ENCODE measurements at places on chromosomes 6 and 20. TPM values are rescaled to one million over a fixed set of nuclear protein-coding genes. Genes with fewer than 3 reads are reported as not detected.

The CFAP61 gene
- not detected for total RNA-seq

The RSPH4A gene
- total RNA-seq, result 0.11 TPM

The UNC5CL gene
- total RNA-seq, result 2.6 TPM

The HRH3 gene
- total RNA-seq, result not detected

The DYNLT1 gene
- 94.3 TPM for total RNA-seq
